CD4-positive, alpha-beta memory T cell (primary cell): ENCODE measurements at places on chromosomes 3 and 15. TPM values are rescaled to one million over a fixed set of nuclear protein-coding genes. Genes with fewer than 3 reads are reported as not detected.

DNA sequence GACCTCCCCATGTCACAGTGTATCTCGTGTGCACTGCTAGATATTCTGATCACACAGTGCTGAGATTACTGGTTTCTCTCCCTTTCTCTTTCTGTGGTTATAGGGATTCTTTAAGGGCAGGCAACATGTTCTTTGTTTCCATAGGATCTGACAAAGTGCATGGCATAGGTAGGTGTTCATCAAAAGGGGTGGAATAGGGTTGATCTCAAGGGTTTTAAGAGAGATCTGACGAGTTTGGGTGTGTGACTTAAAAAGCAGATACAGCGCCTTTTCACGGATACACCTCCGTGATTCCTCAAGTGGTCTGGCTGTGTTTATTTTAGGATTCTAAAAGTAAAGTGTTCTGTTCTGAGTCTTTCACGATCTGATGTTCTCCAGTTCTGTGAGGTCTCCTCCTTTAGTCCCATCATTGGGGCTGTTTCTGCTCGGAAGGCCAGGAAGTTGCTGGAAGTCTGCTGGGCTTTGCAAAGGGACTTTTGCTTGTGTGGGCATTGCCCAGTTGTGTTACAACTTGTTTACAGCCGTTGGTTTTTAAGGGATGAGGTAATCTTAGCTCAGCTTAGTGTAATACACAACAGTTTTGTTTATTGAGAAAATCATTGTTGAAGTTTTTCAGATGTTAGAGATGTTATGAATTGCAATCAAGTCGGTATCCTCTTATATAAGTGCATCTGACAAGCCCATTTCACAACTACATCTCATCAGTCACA is 34.8 kb downstream of the IGF1R start:
- no peak for DNase-seq

DNA sequence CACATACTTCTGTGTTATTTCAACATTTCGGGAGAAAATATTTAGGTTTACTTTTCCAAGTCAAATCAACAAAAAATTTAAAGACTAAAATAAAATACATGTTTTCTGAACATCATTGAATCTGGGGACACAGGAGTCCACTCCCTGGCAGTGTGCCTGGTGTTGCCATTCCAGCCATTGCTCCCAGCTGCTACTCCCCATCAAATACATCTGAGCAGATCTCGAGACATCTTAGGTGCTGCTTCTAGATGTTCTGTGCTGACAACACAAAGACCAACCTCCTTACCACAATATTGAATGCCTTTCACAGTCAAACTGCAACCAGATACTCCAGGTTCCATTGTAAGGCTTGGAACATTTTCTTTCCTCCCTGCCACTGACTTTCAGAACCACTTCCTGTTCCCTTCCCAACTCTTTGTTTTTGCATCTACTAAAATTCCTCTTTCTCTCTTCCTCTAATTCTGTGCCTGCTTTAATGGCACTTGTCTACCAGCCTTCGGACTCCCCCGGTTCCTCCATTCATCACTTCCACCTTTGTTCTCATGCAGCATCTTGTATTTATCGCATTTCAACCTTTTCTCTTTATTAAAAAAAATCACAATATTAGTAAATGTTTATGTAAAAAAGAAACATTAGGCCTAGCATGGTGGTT is 81.1 kb upstream of the SLC4A7 start:
- DNase-seq = no peak

Gene NSUN3
- total RNA-seq = 20.4 TPM

- DNase-seq = no peak
These were observed 1.0 kb downstream of the XYLB start for GRCh38 chr3:38347421-38348200.

DNA sequence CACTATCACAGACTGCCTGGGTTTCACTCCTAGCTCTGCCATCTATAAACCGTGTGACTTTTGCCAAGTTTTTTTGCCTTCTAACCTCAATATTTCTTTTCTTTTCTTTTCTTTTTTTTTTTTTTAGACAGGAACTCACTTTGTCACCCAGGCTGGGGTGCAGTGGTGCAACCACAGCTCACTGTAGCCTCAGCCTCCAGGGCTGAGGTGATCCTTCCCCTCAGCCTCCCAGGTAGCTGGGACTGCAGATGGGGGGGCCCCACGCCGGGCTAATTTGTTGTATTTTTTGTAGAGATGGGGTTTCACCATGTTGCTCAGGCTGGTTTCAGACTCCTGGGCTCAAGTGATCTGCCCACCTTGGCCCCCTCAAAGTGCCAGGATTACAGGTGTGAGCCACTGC is 3.2 kb upstream of the ADAM10 start:
- DNase-seq = no peak

GRCh38 chr3:52973806-52974205 is 72.1 kb downstream of the SFMBT1 start:
- DNase-seq = no peak
